DMS79 (cell line): ENCODE measurements at places on chromosomes 7 and 10.

- DNase-seq: no peak
These were observed 578.6 kb upstream of the FOXK1 start for GRCh38 chr7:4103352-4104091.

GRCh38 chr7:131106681-131107336, 220.9 kb upstream of the MKLN1 start:
- DNase-seq: no peak

DNA sequence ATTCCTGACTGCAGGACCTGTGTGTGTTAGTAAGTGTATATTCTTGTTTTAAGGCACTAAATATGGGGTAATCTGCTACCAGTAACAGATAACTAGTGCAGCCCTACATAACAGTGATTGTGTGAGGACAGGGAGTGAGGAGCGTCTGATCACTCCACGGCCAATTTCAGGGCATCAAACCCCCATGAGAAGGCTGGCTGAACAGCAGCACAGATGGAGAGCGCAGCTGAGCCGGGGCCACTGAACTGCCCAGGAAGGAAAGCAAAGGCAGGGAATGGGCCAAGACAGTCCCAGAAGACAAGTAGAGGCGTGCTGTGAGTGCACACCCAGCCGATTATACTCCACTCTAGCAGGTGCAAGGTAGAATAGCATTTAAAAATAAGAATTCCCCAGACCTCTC, 157.1 kb upstream of the CHST15 start:
- no peak for DNase-seq

DNA sequence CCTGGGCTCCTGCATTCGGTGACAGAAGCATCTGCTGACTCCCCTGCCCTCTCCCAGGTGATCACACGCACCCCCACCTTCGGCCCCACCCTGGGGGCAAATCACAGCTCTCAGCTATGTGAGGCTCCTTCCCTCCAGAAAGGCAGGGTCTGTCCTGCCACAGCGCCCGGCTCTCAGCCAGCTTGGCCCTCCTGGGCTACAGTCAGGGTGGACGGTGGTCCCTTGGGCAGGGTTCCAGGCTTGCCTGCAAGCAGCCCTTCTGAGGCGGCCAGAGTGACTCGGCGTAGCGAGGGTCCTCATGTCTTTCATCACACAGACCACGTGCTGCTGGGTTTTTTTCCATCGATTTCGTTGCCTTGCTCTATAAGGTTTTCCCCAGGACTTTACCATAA, 53.6 kb upstream of the EBF3 start:
- DNase-seq: no peak

DNA sequence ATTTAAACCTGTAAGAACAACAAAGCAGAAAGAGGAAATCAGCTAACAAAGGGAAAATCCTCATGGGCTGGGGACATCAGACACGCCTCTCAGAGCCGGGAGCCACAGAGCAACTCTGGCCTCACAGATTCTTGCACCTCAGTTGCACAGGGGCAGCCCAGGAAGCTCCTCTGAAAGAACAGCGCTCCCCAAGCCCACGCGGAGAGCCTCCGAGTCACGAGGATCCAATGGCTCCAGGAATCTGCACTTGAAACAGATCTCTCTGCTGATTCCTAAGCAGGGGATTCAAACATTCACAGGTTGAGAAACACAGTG, 213.2 kb upstream of the MGMT start:
- no peak for DNase-seq

DNA sequence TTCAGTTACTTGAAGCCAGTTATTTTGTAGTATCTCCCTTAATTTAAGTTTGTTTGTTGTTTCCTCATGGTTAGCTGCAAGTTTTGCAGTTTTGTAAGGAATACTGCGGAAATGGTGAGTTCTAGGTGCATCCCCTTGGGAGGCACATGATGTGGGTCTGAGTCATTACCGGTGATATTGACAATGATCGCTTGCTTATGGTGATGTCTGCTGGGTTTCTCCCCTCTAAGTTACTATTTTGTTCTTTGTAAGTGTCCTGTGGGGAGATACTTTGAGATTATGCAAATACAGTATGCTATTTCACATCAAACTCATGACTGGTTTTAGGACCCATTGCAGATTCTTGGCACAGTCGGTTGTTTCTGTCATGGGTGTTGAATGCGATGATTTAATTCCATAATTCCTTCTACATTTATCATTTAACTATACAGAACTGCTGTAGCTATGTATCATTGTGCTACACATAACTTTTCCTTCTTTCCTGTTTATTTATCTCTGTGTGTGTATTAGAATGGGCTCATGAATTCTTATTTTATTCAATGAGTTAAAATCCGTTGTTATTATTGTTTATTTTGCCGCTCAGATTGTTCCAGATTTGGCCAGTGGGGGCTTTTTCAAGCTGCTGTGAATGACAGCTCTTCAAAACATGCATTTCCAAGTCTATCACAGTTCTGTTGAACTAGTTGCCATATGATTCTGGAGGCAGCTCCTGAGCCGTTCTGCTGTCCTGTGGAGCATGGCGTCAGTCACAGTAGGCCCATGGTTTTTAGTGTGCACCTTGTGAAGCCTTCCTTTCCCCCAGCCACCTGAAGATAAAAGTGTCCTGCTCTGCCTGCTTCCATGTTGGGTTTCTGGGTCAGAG, 18.4 kb downstream of the TSPAN14 start:
- DNase-seq: no peak

- DNase-seq: no peak
These were observed 361.6 kb upstream of the GRM3 start for GRCh38 chr7:86282014-86282682.

DNA sequence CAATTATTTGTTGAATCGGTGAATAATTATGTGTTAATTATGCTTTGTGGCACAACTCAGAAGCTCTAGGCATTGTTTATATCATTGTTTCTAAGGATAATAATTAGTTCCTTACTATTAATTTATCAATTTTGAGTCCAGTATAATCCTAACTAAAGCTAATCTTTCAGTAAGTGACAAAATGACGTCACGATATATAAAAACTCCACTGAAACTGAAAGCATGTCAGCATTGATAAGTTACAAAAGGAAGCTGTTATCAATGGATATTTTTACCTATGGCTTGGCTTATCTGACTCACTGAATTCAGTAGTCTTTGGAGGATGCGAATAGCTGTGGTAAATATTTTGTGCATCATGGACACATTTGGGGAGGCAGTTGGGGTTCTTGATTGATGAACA, 793.1 kb downstream of the NXPH1 start:
- DNase-seq: no peak

DNA sequence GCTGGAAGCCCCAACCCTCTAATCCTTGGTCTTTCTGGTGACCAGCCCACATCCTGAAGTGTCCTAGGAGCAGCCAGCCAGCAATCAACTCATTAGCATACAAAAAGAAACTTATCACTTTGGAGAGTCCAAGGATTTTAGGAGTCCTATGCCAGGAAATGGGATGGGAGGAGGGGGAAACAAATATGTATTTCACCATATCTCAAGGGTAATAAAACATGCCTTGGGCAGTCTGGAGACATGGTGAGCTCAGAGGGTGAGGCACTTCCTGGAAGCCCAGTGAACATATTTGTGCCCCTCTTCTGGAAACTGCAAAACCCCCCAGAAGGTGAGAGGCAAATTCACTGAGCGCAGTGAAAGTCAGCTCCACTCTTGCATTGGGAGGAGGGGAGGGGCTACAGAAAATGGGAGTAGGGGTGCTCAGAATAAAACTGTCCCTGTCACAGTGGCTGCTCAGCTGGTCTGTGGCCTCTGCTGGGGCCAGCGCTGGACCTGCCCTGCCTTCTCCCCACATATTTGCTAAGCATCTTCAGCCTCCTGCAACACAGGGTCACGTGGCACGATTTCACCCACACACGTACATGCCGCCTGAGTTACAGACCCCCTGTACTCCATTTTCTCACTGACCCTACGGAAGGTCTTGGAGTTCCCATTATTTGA, 17.7 kb upstream of the ZMIZ1 start:
- DNase-seq: no peak

DNA sequence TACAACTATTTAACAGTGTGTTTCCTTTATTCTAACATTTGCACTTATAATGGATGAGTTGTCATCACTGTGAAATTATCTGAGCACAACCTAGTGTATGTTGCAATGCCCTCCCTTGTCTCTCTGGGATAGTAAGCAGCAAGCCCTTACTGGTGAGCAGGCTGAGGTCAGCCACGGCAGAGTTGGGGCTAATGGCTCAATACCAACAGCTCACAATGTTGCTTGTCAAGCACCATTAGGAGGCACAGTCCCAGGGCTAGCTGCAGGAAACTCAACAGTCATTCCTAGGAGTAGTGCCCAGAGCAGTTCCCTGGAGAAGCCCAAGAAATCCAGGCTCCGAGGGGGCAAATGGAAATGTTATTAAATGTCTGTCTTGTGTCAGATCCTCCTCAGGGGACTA, 858.4 kb downstream of the GRID1 start:
- DNase-seq: no peak

DNA sequence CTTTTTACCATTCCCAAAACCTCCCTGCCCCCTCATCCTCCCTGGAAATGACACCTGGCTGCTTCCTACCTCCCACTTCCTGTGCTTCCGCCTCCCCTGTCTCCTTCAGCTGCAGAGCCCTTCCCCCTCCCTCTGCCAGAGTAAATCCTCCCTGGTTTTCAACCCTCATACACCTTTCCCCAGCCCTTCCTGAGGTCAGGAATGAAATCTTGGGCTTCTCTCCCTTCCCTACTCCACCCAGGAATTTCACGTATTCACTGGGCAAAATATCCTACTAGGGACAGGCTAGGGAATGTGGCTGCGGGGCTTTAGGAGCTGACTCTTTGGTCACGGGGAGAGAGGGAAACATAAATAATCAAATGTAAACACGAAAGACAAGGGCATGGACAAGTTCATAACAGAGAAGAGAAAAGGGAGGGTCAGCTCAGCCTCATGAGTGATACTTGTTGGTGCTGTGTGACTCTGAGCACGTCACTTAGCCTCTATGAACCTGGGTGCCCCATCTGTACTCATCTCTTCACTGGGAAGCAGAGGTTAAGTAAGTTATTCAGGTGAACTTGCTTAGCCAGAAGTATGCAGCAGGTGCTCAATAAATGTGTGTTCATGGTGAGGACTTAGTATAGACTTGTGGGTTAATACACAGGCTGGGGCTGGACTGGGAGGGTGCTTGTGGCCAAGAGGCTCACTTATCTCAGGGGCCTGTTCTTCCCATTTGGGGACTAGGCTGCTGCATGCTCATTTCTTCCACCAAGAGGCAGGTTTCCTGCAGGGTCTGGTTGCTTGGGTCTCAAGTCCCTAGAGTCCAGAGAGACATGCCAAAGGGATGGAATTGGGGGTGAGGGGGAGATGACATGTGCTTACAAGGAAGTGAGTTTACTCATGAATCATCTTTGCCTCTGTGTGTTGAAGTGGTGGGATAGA, 10.0 kb upstream of the DUSP5 start:
- no peak for DNase-seq

GRCh38 chr7:137592232-137592896, 248.8 kb upstream of the PTN start:
- DNase-seq: no peak

DNA sequence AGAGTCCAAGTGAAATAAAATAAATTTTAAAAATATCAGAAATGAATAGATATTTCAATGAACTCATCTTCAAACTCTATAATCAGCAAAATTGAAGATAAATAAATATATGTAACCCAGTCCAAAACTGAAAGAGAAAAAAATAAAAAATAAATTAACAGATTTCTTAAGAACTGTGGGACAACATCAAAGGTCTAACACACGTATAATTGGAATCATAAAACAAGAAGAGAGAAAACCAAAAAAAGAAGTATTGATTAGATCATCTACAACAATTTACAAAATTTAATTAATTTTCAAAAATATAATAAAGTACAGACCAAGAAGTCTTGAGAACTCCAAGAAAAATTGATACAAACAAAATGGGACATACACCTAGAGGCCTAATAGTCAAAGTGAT, 625.8 kb upstream of the SORCS1 start:
- DNase-seq: no peak

DNA sequence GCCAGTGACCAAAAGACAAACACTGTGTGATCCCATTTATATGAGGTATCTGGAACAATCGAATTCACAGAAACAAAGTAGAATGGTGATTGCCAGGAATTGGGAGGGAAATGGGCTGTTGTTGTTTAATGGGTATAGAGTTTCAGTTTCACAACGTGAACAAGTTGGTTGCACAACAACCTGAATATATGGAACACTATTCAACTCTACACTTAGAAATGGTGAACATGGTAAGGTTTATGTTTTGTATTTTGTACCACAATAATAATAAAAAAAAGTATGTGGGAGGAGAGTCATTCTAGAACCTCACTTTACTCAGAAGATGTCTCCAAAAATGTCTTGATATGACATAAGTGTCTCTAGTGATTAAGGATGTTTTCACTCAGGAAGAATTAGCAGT, 85.2 kb upstream of the SGCE start:
- DNase-seq: no peak

GRCh38 chr10:100760726-100761125, 15.3 kb downstream of the PAX2 start:
- no peak for DNase-seq

GRCh38 chr10:126126023-126126422, 229.7 kb downstream of the FANK1 start:
- no peak for DNase-seq

DNA sequence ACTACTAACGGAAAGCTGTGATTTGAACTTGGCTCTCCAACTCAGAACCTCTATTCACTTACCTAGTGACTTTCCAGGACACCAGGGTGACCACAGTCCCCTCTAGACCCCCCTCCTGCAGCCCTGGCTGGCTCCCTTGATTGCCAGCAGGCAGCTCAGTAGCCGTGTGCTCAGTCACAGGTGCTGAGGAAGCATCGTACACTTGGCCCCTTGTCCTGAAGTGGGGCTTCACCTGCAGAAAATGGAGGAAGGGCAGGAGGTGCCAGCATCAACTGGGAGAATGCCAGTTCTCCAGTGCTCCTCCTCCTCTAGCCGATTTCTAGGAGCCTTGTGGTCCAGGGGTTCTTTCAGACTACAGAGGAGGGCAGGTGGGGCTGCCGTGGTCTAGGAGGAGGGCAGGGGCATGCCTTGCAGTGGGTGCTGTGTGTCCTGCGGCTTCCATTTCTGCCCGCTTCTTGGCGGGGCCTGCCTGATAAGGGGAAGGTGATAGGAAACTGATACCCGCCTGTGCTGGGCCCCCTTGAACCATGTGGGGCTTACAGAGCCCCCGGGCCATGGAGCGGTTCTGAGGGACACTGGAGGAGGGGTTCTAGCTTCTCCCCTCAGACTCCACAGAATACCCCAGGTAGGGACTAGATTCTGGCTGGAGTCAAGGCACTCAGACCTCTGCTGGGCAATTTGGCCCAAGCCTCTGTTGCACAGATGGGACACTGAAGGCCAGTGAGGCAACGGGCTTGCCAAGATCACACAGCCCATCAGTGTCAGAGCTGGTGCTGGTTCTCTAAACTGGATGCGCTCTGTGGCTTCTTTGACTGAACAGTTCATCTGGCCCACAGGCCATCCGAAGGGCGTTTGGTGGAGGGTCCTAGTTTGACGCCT, 14.0 kb downstream of the FAM241B start:
- DNase-seq: no peak
